Activated CD4-positive, alpha-beta T cell treated with anti-CD3 and anti-CD28 coated beads for 1 hour (primary cell): ENCODE measurements at places on chromosomes 6 and 20.

- no peak for DNase-seq
These were observed 523 bp downstream of the MRPS10 start for GRCh38 chr6:42217157-42217518.

DNA sequence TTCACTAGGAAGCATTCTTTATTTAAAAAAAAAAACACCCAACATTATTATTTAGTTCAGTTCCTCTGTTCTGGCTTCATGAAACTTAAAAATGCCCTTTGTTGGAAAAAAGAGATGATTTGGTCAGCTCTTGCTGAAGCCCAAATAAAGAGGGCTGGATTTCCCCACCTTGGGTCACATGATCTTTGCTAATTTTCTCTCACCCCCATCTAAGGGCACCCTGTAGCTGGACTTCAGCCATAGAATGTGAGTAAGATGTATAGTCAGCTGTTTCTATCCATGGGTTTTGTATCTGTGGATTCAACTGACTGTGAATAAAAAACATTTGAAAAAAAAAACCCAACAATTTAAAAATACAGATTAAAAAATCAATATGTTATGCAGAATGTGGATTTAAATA lies 213.9 kb upstream of the SULF2 start:
- no peak for DNase-seq

GRCh38 chr20:3167738-3168078 lies 5.6 kb downstream of the LZTS3 start:
- no peak for DNase-seq

GRCh38 chr20:17406051-17406590 lies 125.1 kb downstream of the BFSP1 start:
- no peak for DNase-seq

DNA sequence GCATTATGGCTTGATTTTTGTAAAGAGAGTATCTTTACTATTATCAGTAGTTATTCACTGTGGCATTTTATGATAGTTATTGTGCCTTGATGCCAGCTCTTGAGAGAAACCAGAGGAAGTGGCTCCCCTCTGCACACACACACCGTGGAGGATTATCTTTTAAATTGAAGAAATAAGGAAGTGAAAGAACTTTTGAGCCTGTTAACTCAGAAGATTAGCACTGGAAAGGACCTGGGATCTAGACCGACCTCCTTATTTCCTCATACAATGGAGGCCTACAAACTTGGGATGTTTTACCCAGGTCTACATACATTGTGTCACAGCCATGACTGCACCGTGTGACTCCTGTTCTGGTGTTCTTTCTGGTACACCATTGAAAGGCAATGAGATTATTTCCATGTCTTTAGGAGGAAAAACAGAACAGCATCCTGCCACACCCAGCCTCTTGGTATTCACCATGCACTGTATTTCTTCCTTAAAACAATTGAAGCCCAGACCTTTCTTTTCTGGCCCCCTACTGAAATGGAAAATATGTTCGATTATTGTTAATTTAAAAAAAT lies 40.6 kb downstream of the HECA start:
- DNase-seq, result no peak

DNA sequence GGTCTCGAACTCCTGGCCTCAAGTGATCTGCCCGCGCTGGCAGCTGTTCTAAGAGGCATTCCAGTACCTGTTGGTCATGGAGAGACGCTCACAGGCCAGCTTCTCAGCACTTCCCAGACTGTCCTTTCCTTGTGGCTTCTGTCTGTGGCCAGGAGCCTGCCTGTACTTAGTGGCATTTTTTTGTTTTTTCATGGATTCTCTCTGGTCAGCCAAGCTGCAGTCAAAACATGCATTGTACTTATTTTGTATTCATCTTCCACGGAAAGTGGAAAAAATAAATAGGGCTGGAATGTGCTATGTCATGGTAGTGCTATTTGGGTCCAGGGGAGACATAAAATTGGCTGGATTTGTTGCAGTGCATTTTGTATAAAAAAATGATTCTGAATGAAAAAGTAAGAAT lies 29.1 kb downstream of the ZDHHC14 start:
- DNase-seq, result no peak

DNA sequence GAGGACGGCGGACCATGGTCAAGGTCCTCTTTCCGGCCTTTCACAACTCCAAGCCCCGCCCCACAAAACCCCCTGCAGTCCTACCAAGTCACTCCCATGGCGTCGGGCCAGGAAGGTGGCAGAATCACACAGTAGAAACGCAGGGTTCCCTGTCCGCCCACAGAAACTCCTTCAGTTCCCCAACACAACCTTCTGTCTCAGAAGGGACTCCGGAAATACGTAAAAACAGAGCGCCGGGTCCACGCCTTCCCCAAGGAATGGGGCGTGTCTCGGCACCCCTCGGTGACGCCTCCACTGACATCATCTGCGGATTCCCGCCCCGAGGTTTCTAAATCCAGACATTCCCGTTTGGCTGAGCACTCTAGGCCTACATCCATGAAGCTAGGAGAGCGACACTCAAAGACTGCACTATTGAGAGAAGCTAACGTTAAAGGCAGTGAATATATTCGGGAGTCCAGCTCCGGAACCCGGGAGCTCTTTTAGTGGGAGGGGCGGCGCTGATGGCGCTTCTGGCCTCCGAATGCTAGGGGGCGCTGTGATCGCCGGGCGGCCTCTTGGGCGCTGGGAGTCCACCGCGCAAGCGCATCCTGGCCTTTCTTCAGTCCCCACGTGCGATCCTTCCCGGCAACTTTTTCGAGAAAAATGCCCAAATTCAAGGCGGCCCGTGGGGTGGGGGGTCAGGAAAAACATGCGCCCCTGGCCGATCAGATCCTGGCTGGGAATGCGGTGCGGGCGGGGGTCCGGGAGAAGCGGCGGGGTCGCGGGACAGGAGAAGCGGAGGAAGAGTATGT lies at the start of the genes BYSL and MED20:
TSS of gene BYSL (plus strand) at position 579 of the 791 bp plus-strand sequence. CDS start at position 643, 64 bp downstream.
TSS of gene MED20 (minus strand) at position 219 of the 791 bp plus-strand sequence. CDS start at position 98, 121 bp downstream.
- peak; percentile 90 for DNase-seq

DNA sequence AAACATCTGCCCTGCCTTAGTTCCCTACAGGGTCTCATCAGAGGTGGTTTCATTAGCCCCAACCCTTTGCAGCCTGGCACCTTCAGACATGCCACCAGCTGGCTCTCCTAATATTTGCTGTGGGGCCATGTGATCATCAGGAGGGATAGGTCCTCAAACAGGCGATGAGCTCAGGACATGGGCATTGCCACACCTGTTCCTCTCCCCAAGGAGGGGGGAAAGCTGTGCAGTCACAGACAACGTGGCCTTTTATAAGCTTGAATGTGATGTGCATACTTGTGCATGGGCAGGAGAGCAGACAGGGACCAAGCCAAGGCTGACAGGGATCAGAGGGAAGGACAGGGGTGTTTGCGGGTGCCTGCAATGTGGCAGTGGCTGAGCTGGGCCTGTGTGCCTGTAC lies 78.8 kb upstream of the ZNFX1 start:
- no peak for DNase-seq

DNA sequence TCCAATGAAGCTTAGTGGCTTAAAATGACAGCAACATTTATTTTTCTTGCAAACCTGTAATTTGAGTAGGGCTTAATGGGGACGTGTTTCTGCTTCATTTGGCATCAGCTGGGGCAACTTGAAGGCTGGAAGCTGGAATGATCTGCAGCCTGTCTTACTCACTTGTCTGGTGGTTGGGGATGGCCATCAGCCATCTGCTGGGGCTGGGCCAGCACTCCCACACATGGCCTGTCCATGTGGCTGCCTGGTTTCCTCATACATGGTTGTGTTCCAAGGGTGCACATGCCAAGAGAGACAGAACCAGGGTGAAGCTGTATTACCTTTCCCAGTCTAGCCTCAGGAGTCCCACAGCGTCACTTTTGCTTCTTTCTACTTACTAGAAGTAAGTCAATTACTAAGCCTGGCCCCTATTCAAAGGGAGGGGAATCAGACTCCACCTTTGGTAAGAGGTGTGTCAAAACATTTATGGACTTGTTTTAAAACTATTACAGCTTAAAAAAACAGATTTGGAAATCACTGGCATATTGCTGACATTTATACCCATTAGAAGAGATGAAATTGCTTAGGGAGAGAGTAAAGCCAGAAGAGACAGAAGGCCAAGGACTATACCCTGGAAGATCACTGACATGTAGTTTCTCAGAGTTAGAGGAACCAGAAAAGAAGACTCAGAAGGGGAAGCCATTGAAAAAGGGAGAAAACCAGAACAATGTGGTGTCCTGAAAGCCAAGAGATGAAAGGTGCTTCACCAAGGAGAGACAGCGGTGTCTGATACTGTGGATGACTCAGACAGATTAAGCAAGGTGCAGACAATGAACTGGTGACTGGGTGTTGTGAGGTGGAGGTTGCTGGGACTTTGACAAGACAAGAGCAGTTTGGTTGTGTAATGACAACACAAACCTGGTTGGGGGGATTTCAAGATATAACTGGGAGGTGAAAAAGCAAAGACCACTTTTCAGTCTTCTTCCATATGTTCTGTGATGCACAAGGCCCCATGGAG lies 345.2 kb downstream of the GJA1 start:
- DNase-seq, result no peak

- no peak for DNase-seq
These were observed 502.8 kb upstream of the JARID2 start for GRCh38 chr6:14743144-14743473.

- DNase-seq, result no peak
These were observed 734 bp downstream of the MMS22L start for GRCh38 chr6:97282238-97282725.

DNA sequence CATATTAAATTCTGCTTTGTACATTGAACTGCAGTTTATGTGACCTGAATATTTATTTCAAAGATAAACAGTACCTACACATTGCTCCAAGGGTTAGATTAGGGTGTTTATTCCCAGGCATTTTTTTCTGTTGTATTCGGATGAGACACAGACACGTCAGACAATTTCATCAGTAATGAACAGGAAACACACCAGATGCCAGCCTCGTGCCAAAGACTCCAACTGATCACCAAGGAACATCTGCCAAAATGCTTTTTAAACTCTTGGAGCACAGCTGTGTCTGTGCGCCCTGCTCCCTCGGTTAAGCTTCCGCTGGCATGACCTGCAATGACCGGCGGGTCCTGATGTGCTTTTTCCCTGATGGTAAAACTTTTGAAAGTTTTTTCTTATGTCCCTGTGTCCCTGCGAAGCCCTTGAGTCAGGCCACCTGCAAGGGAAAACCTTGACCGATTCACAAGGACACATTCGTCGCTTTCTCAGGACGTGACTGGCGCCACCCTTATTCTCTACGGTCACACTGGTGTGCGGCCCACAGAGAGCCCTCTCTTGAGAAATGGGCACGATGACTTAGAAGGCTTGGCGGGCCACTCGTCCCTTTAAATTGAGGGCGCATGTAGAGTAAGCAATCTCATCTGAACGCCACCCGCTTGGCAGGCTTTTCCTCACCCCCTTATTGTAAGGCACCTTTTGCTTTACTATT lies 173.9 kb downstream of the QKI start:
- DNase-seq, result no peak
